Anterior cingulate cortex (tissue), 58 donors: ENCODE measurements at places on chromosomes 4 and X.

GRCh38 chr4:183834252-183834651, 70.9 kb upstream of the STOX2 start:
- peak; percentile 20 for DNase-seq

DNA sequence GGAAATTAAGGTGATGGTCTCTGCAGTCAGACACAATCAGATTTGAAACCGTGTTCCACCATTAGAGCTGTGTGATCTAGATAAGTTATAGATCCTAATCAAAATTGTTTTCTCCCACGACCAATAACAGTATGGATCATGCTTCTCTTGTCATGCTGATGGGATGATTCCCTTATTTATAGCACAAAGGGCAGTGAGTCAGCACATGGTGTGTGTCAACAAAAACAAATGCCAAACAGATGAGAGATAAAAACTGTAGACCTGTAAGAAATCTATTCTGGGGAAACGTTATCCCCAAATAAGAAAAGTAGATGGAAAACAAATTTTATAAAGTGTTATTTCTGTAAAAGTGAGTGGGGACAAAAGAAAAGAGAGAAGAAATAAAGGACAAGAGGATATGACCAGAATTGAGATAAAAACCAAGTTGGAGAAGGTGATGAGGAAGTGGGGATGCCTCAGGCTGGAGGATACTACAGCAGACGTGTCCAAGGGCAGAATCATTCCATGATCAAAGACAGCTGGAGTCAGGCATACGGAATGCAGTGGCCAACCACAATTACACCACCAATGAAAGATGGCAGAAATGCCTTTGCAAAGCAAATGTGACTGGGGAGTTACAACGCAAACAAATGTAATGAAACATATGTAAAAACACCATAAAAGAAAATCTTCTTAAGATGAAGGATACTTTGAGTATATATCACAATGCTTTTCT, 377.8 kb upstream of the PRKX start:
- DNase-seq, result no peak

- DNase-seq, result no peak
Measured at GRCh38 chrX:41035582-41035981, 49.7 kb upstream of the USP9X start.

DNA sequence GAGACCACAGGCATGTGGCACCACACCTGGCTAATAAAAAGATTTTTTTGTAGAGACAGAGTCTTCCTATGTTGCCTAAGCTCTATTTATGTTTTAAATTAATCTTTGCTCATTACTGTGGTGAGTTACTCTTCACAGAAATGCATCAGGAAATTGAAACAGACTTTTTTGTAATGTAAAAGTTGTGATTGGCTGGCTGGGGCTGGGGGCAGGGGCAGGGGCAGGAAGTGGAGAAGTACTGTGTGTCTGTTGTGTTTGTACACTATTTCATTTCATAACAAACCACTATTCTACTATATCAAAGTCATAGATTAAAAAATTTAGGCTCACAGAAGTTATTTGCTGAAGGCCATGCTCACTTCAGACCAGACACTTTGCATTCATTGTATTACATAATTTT, 19.1 kb upstream of the ABRAXAS1 start:
- no peak for DNase-seq

DNA sequence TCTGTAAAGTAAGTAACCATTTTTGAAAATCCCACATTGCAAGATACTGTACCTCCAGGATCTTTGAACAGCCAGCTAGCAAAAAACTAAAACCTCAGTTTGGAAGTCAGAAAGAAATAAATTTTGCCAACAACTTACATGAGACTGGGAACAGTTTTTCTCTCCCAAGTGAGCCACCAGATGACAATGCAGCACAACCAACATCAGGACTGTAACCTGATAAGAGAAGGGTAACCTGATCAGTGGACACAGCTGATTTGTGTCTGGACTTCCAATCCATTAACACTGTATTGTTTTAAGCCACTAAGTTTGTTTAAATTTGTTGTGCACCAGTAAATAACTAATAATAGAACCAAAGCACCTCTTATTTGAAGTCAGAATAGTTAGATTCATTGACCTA, 923.3 kb downstream of the FAT4 start:
- DNase-seq, result no peak

DNA sequence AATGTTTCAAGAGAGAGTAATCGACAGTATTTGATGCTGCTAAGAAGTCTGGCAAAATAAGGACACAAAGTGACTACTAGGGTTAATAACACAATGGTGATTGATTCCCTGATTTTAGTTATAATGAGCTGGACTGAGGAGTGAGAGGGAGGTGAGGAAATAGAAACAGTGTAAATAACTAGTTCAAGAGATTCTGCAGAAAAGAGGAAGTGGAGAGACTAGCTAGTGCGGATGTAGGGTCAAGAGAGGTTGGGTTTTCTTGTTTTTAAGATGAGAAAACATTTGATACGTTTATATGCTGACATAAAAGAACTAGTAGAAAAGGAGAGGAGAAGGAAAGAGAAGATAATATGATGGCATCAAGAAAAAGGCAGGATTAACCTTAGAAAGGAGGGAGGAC, 12.2 kb upstream of the TRPC5 start:
- DNase-seq, result no peak

DNA sequence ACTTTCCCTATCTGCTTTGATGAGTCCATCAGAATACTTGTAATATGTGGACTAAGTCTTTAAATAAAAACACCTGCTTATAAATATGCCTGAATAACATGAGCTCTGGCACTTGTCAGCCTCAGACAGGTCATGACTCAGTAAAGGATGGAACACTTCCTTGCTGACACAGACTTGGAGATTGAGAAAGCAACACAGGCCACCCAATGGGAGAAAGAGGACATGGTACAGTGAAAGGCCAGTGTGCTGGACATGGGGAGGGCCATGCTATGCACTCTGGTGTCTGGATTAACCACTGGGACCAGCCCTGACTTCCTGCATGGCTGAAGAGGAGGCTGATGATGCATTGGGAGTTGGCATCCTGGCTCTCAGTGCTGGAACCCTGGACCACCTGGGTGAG, 149.5 kb downstream of the DHRSX start:
- no peak for DNase-seq

DNA sequence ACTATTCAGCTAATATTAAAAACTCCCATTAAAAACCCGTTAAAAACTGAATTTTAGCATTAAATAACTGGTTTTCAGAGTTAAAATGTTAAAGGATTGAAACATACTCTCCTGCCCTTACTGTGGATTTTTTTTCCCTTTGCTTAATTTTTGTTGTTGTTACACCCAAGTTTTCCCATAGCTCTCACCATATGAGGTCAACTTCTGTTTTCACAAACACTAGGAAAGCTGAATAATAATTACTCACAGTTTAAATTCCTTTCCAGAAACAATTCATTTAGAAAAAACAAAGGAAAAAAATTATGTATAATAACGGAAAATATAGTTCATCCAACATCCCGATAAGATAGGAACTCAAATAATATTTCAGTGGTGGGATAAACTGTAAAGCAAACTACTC, 129.0 kb downstream of the PPP3CA start:
- DNase-seq, result no peak
